T-helper 2 cell treated with Interferon-gamma antibody and Interleukin-4, amounts not matched to agents 5 μg/mL and 100 μg/mL, for 36 hours (primary cell): ENCODE measurements at places on chromosomes 3 and 15.

DNA sequence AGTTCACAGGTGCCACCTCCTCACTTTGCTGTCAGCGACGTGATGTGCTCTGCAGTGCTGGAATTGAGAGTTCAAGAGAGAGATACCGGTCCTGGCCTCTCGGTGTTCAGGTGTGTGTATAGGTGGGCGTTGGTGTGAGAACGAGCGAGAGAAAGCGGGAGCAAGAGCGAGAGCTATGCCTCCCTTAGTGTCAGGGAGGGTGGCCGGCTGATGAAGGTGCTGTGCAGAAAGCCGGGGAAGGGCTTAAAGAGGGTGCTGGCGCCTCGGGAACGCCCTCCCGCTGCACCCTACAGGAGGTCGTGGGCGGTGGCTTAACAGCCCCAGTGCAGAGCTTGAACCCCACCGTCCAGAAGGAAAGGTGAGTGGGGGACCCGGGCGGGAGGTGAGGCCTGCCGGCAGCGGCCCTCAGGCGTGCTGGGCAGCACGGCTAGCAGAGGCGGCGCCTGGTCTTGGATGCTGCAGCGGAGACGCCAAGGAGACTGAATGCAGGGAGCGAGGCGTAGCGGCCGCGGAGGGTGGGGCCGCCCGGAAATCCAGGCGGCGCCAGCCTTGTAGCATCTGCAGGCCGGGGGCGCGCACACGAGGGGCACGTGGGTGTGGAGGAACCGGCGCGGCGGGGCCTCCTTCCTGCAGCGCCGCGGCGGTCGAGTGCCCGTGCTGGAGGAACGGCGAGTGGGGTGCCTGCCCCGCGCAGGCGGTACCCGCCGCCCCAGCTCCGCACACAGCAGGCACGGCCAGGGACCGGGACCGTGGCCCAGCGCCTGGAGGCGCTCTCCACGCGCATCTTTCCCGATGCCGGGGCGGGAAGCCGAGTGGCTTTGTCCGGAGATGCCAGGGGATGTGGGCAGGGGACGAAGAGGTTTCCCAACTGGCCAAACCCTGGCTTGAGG is 246.8 kb upstream of the TOPAZ1 start:
- no peak for DNase-seq

DNA sequence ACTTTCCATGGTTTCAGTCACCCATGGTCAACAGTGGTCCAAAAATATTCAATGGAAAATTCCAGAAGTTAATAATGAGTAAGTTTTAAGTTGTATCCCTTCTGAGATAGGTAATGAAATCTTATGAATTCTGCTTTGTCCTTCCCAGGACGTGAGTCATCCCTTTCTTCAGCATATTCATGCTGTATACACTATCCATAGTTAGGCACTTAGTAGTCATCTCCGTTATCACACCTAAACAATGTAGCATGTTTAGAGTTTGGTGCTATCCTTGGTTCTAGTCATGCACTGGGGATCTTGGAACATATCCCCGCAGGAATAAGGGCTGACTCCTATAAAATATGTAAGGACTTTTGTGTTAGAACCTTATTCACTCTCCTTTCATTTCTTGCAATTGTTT is 153.2 kb downstream of the UNC13C start:
- no peak for DNase-seq

DNA sequence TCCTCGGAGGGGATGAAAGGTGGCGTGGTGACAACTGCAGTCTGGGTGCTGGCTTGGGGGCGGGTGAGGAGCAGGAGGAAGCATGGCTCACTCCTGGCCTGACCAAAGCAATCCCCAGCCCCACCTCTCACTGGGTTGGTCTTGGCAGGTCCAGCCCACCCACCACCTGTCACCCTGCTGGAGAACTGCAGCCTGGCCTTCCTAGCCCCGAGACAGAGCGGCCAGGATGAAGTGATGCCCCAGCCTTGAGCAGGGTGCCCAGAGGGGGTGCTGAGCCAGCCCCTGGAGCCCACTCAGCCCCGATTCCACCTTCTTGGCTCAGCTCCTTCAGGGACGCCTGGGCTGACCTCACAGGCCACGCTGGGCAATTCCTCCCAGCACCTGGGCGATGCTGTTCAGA is 89.9 kb downstream of the IQSEC1 start:
- DNase-seq: no peak

- no peak for DNase-seq
Observed at GRCh38 chr15:28110481-28110881, 11.4 kb upstream of the OCA2 start.

GRCh38 chr3:173037840-173038483 is 103.1 kb downstream of the SPATA16 start:
- no peak for DNase-seq

GRCh38 chr3:138888560-138888959 is 53.8 kb upstream of the PIK3CB start:
- DNase-seq: no peak

GRCh38 chr15:67149068-67149772 is 83.8 kb downstream of the SMAD3 start:
- no peak for DNase-seq

DNA sequence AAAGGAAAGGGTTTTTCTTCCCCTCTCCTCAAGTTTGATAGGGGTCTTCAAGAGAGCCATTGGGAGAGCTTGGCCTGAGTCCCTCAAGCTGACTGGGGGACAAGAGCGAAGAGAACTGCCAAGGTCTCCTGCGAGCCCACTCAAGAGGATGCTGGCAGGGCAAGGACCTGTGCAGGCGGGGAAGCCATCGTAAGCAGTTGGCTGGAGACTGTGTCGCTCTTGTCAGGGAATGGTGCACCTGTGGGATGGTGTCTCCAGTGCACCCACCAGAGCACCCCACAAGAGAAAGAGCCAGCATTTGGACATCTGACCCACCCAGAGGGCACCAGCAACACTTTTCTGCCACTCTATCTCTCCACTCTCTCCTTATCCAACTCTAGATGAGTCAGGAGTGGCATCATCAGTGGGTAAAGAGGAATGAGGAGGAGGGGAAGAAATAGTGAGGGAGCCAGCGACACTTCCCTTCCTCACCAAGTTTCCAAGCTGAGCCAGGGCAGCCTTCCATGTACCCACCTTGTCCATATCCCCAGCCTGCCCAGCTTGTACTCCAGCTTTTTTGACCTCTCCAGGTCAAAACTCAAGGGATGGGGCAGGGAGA is 13.6 kb upstream of the XIRP1 start:
- no peak for DNase-seq

GRCh38 chr3:126284258-126284904 is 72.8 kb downstream of the KLF15 start:
- DNase-seq: no peak

DNA sequence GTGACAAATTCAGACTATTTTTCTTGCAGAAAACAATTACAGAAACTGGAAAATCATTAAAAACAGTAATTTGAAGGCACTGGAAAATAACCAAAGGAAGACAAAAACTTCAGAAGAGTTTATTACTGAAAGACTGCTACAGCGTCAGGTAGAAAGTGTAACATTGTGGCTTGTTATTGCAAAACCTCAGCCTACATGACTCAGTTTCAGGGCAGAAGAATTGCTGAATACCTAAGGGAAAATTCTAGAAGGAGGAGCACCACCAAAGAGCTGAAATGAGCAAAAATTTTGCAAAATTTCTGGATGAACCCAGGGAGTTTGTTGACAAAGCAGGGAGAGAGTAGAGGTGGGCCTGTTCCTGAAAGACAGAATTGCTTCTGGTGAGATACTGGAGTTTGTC is 219.6 kb downstream of the C3orf38 start:
- no peak for DNase-seq

GRCh38 chr15:77697893-77698292 is 65.2 kb upstream of the LINGO1 start:
- DNase-seq: no peak

DNA sequence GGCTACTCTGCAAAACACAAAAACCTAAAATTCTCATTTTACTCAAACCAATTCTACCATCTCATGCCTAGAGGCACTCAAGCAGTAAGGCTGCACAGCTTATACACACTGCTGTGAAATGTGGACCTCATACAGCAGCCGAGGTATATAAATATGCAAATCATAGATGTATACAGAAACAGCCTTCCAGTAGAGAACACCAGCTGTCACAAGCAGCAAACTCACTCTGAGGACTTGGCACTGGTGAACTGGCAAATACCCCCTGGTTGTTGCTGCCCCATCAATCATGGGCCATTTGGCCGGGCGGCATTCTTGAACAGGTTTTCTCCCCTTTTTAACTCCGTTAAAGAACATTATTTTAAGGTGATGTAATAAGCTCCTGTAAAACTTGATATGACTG is 378.0 kb downstream of the LSAMP start:
- DNase-seq: no peak

DNA sequence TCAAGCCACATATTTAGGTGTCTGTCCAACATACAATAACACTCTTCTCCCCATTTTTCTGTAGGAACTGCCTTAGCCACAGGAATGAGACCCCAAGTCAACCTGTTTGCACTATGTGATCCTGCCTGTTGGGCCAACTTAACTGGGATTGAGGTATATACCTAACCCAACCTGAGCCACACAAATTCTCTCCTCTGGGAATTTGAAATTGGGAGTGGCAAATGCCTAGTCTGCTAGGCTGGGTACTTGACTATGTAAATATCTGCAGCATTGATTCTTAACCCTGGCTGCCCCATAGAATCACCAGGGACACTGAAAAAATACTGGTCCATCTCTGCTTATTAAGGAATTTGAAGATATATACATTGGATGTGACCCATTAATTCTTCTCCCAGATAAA is 35.2 kb upstream of the TNIK start:
- no peak for DNase-seq

DNA sequence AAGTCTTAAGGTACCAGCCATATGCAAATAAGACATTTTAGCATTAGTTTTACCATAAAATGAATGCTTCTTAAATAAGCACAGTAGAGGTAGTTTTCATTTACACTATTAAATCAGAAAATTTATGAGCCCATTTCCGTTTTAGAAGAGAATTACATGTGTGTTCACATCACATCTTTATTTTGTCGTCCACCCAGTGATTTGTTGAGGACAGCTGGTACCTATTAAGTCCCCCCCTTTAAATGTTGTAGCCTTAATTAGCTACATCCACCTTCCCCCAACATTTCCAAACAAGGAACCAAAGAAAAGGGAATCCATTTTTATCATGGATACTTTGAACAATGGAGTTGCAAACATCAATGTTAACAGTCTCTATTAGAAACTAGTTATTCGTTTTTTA is 6.8 kb downstream of the IL17RD start:
- DNase-seq: no peak
